T-helper 17 cell (primary cell): ENCODE measurements at places on chromosomes 4 and X.

DNA sequence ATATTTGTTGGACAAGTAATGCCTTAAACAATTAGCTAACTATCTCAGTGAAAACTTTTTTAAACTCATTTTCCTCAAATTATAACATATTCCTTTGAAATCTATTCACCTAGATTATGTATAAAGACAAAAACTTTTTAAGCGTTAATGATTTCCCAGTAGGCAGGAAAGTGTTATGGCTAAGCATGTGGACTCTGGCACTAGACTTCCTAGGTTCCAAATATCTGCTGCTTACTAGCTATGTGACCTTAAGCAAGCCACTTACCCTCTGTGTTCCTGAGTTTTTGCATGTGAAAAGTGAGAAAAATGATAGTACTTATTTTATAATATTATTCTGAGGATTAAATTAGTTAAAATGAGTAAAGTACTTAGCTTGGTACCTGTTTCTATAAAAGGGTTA lies 301.8 kb downstream of the STPG2 start:
- DNase-seq, result no peak

- DNase-seq, result no peak
Observed at GRCh38 chr4:94635177-94635576, 122.6 kb upstream of the BMPR1B start.

DNA sequence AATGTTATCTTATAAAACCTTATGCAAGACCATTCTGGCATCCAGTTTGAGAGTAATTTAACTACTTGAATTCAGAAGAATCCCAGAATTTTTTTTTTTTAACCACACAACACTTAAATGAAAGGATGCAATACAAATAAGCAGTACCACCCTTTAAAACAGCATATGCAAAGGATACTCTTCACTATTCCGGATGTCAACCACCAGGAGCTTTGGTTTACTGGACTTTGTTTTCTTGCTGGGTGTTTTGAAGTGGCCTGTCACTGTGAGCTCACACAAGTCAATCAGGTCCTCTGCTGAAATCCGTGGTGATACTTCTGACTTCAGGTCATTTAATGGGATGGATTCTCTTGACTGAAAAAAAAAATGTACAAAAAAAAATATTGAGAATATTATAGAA lies 200.0 kb downstream of the TBCK start:
- no peak for DNase-seq

GRCh38 chr4:87849612-87850011 lies 16.8 kb downstream of the MEPE start:
- DNase-seq, result no peak

GRCh38 chrX:70046978-70047377 lies 2.8 kb downstream of the AWAT2 start:
- DNase-seq, result no peak

- peak; percentile 13 for DNase-seq
Observed at GRCh38 chr4:47837094-47837907, 566 bp downstream of the CORIN start.

GRCh38 chr4:150367326-150367725 lies 214.6 kb upstream of the MAB21L2 start:
- no peak for DNase-seq

- no peak for DNase-seq
Observed at GRCh38 chrX:119636419-119636818, 30.2 kb upstream of the NKRF start.

DNA sequence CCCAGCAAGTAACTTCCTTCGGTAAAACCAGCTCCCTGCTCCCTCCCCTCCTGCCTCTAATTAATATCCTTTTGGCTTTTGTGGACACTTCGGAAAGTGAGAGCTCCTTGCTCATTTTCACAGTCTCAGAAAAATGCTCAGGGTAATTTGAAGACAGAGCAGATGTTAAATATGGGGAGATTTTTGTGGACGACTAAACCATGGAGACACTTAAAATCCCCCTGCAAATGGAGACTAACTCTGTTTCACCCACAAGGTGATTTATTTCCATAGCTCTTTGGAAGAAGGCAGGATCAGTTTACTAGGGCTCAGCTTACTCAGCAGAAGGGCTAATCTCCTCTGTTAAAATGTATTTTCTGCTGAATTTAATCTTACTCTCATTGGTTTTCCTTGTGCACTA lies 12.2 kb upstream of the AMOT start:
- DNase-seq, result no peak

GRCh38 chrX:102765809-102766208 lies 45.3 kb downstream of the GPRASP3 start:
- no peak for DNase-seq

GRCh38 chr4:177907736-177908424 lies 465.6 kb upstream of the AGA start:
- DNase-seq, result no peak

GRCh38 chr4:174255786-174256185 lies 27.7 kb downstream of the FBXO8 start:
- no peak for DNase-seq

GRCh38 chrX:122703762-122704161 lies 480.3 kb upstream of the GRIA3 start:
- no peak for DNase-seq

DNA sequence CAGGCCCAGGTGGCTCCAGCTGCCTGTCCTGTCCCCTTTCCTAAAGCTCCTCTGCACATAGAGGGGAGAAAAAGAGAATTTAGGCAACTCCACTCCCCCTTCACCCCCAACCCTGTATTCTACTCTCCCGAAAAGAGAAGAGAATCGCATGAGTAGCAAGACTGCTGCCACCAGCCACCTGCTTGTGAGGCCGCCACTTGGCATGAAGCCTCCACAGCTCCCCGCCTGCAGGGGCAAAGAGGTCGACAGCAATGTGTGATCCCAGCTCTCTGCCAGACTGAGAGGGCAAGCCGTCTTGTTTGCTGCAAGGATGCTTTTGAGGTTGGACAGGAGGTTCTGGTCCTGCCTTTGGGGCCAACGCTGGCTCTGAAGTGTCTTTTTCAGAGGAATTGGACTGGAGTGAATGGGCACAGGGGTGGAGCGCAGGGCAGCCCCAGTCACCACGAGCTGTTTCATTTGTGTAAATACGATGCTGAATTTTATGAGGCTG lies 77.1 kb downstream of the STARD8 start:
- DNase-seq, result no peak

DNA sequence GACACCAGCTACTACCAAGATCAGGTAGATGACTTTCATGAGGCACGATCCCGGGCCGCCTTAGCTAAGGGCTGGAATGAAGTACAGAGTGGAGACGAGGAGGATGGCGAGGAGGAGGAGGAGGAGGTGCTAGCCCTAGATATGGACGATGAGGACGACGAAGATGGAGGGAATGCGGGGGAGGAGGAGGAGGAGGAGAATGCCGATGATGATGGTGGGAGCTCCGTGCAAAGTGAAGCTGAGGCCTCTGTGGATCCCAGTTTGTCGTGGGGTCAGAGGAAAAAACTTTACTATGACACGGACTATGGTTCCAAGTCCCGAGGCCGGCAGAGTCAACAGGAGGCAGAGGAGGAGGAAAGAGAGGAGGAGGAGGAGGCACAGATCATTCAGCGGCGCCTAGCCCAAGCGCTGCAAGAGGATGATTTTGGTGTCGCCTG lies 481 bp downstream of the UTP3 start:
- DNase-seq, result no peak

DNA sequence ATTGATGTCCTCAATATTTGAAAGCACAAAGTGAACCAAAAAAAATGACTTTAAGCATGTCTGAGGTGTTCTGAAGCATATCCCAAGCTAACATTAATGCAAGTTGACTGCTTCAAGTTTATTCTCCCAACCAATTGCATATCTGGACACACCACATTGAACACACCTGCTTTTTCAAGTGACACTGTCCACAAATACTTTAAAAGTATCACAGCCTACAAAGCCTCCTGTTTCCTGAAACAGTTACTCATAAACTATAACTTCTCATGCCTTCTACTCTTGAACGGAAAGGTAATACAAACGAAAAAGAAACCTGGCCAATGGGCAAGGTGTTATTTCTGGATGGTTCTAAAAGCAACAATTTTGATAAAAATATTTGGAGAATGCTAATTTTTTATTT lies 1.1 kb downstream of the CDKL2 start:
- DNase-seq, result no peak

DNA sequence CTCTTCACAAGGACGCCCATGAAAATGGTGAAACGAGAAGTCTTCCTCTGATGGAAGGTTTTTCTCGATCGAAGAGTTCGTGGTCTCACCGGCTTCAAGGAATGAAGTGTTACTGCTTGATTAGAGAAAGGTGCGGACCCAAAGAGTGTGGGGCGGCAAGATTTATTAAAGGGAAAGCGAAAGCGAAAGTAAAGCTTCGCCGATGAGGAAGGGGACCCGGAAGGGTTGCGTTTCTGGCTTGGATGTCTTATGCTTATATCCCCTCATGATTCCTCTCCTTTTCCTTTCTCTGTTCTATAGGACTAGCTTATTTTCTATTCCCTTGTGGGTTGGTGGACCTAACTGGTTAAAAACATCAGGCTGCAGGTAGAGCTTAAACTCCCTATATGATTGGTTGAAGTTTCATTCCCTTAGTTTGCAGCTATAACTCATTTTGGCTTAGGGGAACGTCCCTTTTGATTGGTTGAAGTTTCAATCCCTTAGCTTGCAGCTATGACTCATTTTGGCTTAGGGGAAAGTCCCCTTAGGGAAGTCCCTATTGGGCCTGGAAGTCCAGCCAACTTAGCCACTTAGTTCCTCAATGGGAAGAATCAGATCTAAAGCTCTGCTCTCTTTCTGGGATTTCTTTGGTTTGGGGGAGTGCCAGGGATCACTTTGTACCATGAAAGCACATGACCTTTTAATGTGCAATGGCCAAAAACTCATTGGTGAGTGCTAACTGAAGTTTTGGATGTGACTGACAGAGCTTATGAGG lies 1025.0 kb upstream of the PCDH10 start:
- DNase-seq, result no peak
